ENCODE measurements at places on chromosomes 13 and 19.

GRCh38 chr13:32136061-32136460 lies 104.5 kb downstream of the FRY start:
- no peak for DNase-seq

GRCh38 chr13:113588394-113589111 lies 4.0 kb downstream of the TFDP1 start:
- DNase-seq = no peak

GRCh38 chr19:16349551-16350152 lies 25.0 kb downstream of the KLF2 start:
- no peak for DNase-seq

DNA sequence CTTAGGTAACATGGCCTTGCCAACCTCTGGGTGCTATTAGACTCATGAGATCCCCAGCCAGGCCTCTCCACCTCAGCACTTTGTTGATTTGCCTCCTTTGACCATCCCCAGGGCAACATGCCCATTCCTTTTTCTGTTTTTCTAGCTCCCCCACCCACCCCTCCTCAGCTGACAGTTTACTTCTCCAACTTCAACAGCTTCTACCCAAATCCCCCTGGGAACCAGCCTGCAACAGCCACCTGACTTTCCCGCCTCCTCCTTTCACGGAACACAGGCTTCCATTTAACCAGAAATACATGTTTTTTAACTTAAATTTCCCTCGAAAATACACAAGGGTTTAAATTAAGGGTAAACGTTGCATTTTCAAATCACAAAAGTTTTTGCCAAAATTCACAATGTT lies 117.3 kb downstream of the DLEU7 start:
- DNase-seq = no peak

GRCh38 chr13:59954601-59955000 lies 209.1 kb downstream of the DIAPH3 start:
- no peak for DNase-seq

GRCh38 chr13:100818711-100819110 lies 144.1 kb upstream of the TMTC4 start:
- no peak for DNase-seq

DNA sequence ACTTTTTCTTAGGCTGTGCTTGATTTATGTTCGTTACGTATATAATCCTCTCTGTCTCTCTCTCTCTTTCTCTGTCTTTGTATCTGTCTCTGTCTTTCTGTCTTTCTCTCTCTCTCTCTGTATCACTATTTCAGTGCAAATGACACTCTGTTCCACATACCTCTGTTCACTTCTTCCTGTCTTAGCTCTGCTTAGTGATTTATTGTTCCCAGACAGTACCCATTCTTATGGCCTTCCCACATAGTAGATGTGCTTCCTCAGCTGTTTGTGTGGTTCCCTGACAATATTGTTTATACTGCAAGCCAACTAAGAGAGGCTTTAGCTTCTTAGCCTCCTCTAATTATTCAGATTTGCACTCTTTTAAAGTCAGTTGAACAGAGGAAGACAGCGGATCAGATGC lies 1244.2 kb downstream of the DIAPH3 start:
- DNase-seq = no peak

GRCh38 chr19:43331435-43332010 lies 22.0 kb upstream of the CD177 start:
- DNase-seq = no peak

DNA sequence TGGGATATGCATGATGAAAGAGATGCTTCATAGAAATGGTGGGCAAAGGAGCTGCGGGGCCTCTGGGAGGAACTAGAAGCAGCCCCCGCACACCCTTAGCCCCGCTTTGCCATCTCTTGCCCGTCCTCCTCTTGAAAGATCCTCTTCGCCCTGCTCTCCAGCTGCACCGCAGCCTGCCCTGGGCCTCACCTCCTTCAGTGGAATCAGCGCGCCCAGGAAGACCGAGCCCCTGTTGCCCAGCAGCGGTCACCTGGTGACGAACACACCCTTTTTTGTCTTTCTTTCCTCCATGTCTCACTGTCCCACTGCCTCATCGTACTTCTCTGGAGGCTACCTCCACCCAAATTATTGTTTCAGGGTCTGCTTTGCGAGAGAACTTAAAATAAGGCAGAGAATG lies 807.6 kb downstream of the UQCRFS1 start:
- DNase-seq = no peak

DNA sequence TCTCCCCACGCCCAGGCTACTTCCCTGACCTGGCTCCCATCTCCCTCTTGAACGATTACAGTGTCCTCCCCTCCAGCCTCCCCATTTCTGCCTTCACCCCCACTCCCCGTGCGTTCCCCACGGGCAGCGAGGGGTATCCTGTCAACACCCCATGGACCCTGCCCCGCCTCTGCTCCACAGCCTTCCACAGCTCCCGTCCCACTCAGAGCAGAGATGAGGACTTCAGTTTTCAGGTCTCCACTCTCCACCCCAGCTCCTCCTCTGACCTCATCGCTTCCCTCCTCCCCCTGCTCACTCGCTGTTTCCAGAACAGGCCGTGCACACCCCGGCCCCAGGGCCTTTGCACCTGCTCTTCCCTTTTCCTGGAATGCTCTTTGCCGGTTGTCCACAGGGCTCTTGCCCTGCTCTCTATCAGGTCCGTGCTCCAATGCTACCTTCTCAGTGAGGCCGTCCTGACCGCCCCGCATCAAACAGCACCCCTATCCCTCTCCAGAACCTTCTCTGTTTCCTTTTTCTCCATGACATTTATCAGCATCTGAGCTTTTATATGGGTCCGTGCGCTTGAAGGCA lies 15.0 kb downstream of the LRRC4B start:
- no peak for DNase-seq

DNA sequence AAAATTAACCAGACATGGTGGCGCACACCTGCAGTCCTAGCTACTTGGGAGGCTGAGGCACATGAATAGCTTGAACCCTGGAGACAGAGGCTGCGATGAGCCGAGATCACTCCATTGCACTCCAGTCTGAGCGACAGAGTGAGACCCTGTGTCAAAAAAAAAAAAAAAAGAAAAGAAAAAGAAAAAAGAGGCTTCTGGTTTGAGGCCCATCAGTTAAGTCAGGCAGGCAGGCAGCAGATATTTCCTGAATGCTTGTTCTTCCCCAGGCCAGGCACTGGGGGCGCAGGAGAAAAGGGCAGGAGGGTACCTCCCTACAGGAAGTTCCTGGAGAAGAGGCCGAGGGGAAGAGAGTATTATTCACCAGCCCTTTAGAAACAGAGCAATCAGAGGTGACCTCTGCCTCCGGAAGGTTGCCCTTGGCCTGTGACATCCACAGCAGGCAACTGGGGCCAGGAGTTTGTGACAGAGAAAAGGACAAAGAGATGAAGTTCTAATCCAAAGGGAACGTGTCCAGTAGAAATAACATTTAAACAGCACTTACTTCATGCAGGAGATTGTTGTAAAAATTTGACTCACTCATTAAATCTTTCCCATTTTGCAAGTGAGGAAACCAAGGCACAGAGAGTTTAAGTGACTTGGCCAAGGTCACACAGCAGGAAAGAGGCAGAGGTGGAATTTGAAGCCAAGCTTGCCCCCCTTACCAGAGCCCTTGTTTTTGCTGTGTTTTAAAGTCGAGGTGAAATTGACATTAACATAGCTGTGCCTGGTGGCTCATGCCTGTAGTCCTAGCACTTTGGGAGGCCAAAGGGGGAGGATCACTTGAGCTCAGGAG lies 4.3 kb upstream of the RLN3 start:
- DNase-seq = no peak

GRCh38 chr19:15812060-15812722 lies 3.3 kb downstream of the OR10H1 start:
- no peak for DNase-seq

DNA sequence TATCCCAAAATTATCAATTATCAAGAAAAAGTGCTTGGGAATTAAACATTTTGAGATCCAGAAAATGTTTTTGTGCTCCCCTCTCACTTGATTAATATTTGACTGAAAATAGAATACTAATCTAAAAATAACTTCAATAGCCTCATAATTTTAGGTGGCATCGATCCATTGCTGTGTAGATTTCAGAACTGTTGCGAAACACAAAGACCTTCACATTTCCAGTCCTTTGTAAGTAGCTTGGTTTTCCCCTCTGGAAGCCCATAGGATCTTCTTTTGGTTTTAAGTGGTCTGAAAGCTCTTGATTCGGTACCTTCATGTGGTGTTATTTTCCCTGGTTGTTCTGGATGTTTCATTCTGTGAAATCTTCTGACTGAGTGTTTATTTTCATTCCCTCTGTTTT lies 176.5 kb downstream of the NUFIP1 start:
- DNase-seq = no peak

- no peak for DNase-seq
These were observed 58.1 kb upstream of the SCEL start for GRCh38 chr13:77477299-77477848.

- no peak for DNase-seq
These were observed 60.9 kb downstream of the SMARCA4 start for GRCh38 chr19:11021760-11022144.

DNA sequence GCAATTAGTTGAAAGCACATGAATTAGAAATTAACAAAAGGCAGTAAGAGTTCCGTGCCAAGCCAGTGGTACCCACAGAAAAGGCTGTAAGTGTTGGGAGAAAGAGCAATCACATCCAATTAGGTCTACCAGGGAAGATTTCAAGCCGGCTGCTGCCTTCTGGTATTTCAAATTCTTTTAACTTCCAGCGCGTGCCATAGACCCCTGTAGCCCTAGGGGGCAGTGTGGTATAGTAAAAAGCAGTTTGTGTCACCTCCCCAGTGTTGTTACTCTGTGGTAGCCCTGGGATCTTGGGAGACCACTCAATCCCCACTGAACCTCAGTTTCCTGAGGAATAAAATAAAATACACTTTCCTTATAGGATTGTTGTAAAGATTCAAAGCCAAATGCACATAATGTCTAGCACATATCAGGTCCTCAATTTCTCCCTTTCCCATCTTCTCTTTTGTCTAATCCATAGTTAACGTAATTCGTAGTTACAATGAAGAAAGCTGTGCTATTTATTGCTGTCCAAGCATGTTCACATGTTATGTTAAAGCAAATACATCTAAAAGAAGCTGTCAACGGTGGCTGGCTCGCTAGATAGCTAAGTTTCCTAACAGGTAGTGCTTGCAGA lies 230.2 kb downstream of the TDRD3 start:
- DNase-seq = peak; percentile 12

- no peak for DNase-seq
These were observed 592 bp downstream of the CLPTM1 start for GRCh38 chr19:44955505-44956439.

DNA sequence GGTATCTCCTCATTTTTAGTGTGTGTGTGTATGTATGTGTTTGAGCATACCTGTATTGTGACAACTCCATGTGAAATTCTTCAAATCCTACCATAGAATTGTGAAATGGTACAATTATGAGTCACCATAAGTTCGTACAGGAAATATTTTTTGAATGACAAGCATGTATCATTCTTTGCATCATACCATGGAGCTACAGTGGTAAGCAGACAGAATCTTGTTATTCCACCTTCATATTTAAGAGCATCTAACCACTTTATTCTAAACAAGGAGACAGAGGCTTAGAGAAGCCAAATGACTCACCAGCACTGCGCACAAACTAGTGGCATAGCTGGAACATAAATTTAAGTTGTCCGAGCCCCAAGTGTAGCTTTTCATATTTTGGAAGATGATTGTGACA lies 4.5 kb upstream of the EPSTI1 start:
- no peak for DNase-seq

DNA sequence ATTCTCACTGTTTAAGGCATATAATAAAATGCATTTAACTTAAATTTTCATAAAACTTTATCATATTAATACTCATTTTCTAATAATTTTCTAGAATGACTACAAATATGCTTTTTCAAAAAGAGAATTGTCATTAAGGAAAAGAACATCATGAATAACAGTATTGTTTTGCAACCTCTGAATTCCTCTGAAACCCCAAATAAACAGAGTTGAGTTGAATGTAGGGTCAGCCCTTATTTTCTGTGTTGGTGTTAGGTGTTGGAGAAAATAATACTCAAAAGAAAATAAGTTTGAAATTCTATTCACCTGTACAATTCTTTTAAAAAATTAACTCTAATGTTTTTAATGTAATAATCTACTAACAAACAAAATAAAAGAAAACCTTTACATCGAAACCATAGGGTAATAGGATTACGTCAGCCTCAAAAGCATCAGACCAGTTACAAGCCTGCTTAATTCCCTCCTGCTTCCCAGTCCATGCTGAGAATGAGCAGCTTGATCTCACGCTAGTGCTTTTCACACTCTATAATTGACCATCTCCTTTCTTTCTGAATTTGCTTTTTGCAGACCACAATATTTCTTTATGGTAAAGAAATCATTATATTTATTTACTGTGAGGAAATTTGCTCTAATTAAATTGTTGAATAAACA lies 160.9 kb downstream of the PCDH9 start:
- DNase-seq = no peak

DNA sequence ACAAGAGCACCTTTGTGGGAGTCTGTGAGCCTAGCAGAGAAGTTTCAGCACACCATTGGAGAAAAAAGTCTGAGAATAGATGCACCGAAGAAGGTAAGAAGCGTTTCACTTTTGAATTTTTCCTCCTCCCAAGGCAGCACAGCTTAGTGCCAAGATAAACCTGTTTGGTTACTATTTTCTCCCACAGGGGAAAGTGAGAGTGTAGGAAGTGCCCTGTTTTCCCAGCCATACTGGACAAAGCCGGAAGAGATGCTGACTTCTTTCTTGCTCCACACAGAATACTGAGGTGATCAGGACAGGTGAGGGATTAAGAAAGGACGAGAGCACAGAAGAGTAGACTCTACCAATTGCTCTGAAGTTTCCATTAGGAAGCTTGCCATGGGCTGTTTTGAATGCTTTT lies 1011.0 kb upstream of the MIR17HG start:
- no peak for DNase-seq

DNA sequence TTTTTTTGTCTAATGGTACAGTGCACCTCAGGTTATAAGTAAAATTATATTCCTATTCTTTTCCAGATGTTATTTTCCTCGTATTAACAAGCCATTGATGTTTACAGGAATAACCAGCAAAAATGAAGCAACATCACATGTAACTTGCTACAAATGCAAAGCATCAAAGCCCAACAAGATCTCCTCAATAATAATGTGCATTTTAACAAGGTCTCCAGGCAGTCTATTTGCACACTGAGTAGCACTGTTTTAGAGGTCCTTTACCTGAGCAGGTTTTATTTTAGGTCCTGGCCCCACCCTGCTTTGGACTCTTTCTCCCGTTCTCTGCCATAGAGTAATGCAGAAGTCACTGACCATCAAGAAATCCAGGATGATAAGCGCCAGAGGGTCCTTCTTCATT lies 298.4 kb downstream of the FGF14 start:
- DNase-seq = no peak

- DNase-seq = no peak
These were observed 10.8 kb upstream of the PRKD2 start for GRCh38 chr19:46727757-46728156.

DNA sequence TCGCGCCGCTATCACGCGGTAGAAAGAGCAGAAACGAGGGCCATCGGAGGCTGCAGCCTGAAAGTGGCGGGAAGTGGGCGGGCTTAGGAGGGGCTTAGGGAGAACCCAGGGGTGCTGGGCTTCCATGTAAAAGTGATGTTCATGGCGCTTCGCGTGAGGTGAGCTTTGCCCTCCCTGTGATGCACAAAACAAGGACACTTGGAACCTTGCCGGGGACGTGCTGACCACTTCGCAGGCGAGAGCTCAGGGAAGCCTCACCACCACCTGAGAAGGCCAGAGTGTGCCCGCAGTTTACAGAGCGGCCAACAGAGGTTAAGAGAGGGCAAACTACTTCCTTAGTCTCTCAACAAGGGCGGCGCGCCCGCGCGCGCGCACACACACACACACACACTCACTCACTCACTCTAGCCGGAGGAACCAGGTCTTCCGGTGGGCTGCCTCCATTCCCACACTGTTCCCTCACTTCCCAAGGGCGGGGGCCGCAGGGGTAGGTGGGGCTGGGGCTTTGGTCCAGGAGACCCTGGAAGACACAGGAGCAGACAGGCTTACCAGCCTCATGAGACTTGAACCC lies 651 bp downstream of the GAPDHS start:
- DNase-seq = peak; percentile 56
